NCI-H1105 treated with DMSO at 0.1 percent for 48 hours (cell line): ENCODE measurements at places on chromosomes 16 and 17.

DNA sequence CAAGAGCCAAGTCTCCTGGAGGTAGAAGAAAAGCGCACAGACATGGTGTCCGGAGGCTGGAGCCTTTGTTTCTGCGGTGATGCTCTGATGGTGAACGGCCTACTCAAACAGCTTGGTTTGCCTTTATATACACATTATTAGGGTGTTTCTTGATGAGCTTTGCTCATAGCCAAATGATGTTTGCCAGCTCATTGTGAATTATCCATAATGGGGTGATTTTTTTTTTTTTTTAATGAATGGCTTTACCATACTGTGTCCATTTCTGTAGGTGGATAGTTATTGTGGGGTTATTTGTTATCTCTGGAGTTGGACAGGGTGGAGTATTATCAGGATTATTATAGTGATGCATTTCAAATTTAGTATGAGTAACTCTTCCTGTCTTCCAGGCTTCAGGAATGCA, at the start of gene KRT27:
Gene KRT27 (minus strand): TSS at position 101 of the 400 bp plus-strand sequence. CDS start 57 bp downstream, at position 44.
- DNase-seq, result no peak

GRCh38 chr17:8123695-8124349, at the start of gene HES7:
HES7 (minus strand) TSS chr17:8124106; CDS start chr17:8124084, 22 bp downstream.
- DNase-seq, result peak; percentile 23

DNA sequence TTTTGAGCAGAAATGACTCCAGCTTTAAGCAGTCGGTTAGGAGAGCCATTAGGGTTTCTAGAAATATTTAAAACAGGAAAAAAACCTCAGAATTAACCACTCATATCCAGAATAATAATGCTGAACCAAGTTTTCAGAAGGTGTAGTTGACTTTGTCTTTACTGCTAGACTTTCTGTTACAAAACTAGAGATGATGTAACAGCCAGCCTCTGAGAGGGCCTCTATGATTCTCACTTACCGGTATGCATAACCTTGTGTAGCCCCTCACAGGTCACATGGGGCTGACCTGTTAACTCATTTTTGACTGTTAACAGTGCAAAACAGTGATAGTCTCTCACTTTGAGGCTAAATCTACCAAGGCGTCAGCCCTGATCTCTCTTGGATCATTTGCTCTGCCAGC, 74.3 kb downstream of the TEX14 start:
- DNase-seq, result no peak

GRCh38 chr16:10297341-10298006, 88.4 kb upstream of the ATF7IP2 start:
- no peak for DNase-seq

- DNase-seq, result no peak
Observed at GRCh38 chr17:559551-560431, 154.8 kb downstream of the VPS53 start.

DNA sequence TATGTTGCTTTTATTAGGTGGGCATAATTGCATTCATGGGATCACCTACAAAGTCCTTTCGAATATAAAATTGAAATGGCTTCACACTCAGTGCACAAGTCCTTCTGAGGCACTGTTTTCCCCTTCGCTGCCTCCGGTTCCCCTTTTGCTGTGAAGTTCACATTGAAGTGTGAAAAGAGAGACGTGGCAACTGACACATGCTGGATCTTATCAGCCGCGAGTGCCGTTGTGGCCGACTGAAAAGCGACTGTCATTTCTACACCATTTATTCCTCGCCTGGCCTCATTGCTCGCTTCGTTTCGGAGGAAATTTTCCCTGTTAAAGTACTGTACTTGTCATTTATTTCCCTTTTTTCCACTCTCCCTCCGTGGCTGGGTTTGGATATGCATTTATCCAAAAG, 423.5 kb downstream of the MAF start:
- DNase-seq, result no peak

DNA sequence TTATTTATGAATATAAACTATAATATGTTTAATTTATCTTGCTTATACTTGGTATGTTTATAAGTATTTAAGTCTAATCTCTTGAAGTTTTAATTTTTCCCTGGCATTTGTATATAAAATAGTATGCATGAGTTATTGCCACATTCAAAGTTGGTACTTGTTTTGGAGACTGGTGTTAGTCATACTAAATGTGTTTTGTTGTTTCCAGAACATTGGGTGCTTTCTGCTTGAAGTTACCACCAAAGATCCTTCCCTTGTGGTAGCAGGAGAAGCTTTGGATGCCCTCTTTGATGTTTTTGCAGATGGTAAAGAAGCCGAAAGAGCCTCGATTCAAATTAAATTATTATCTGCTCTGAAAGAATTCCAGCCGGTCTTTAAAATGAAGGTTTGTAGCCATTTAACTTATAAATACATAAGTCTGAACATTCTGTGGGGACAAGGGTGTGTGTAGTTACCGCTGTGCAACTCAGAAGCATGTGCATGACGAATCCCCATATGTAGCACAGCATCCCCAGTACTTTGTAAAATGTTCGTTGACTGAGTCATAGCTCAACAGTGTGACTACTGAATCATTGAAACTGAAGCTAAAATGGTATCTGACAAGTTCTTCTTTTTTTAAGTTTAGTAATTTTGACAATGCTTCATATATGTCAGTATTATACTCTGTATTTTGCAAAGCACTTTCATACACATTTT, 36.4 kb downstream of the HEATR3 start:
- DNase-seq, result no peak

GRCh38 chr17:9339958-9340357, 235.7 kb downstream of the STX8 start:
- DNase-seq, result no peak

GRCh38 chr16:56967733-56968132, 6.0 kb downstream of the CETP start:
- DNase-seq, result no peak

DNA sequence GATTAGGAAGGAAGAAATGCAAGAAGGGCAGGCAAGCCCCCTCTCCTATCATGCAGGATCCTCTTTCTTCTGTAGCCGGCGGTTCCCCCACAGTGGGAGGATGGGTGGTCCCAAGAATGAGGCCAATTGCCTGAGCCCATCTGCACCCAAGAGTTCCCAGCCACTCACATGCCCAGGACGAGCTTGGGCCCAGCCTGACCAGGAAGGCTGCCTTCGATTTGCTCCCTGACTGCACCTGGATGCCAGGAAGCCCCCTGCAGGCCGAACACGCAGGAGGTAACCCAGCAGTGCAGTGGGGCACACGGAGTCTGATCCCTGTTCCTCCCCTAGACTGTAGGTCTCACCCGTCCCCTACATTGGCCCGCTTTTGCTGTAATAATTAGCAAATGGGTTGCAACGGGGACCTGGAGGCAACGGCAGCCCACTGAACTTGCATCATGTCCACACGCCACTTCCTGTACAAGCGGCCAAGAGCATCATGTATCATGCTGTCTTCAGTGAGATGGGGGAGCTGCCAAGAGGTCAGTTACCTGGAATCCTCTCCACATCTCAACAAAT, 67.5 kb downstream of the AMFR start:
- DNase-seq, result no peak

- peak; percentile 96 for DNase-seq
Observed at GRCh38 chr16:26019381-26020242, 327.9 kb downstream of the HS3ST4 start.

GRCh38 chr16:74657870-74658642, 8.6 kb downstream of the RFWD3 start:
- no peak for DNase-seq

DNA sequence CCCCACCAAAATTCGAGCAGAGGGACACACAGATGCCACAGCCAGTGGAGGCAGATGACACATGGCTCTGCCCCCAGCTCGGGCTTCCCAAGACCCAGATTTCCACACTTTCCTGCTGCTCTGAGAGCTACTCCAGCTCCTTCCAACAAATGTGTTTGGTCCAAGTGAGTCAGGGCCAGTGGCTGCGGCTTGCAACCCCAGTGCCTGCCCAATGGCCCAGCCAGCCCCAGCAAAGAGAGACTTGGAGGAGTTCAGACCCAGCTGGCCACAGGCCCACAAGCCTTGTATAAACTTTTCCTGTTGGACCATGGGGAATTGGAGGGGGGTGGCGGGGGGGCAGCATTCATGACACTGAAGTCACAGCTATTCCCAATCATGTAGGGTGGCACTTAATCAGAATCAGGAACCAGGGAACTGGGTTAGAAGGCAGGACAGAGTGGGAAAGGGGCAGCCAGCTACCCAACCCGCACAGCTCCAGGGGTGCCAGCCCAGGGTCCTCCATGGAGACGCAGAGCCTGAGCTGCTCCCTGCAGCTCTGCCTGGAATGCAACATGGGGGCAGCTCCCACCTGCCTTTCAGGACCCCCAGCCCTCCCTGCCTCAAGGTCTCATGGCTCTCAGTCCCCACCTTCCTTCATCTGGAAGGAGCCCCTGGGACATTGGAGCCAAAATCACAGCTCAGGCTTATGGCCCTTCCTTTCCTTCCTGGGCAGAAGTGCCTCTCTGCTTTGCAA, 17.5 kb upstream of the C16orf78 start:
- DNase-seq, result no peak

DNA sequence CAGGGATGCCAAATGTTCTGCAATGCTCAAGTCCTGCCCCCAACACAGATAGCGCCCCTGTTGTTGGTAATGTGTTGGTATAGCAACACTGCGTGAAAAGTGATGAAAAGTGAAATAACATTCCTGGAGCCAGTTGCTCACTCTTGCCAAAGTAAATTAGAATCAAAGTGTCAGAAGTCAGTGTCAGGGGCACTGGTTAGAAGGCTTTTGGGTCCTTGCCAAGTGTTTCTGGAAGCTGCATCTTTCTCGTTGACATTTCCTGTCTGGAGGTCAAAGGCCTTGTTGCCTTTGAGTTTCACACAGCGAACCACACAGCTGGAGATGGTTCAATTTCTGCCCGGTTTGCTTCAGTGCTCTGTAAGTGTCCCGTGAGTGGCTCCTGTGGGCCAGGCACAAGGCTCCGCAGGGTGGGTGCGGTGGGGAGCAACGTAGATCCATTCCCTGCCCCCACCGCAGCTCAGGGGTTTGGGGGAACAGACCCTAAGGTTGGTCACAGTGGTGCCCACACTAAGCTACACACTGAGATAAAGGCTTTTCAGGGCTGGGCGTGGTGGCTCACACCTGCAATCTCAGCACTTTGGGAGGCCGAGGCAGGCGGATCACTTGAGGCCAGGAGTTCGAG, 3.6 kb upstream of the SLC16A5 start:
- DNase-seq, result no peak

DNA sequence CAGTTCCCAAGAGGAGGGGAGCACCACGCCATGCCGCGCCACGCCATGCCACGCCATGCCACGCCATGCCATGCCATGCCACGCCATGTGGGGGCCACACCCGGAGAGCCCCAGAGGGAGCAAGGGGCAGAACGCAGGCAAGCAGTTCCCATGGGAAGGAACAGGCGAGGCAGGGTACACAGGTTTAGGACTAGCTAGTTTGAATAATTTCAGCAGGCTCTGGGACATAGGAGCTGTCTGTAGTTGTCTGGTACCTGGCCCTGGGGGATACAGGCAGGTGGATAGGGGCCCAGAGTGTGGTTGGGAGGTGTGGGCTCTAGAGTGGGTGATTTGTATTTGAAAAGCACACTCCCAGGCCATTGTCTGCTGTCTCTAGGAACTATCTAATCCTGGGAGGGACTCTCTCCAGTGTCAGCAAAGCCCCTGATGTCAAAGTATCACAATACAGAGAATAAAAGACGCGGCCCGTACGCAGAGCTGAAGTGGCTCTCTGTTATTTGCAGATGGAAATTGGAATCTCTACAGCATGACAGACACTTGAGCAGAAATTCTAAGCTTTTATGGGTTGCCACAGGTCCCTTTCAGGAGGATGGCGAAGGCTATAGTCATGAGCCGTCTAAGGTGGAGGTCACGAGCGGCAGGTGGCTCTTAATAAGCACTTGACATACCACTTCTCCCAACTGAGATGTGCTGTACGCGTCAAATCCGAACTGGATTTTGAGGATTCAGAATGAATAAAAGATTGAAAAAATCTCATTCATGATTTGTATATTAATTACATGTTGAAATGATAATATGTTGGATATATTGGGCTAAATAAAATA, 220.8 kb upstream of the TNRC6C start:
- peak; percentile 96 for DNase-seq

GRCh38 chr17:44722254-44722653, 13.8 kb downstream of the DBF4B start:
- DNase-seq, result no peak

DNA sequence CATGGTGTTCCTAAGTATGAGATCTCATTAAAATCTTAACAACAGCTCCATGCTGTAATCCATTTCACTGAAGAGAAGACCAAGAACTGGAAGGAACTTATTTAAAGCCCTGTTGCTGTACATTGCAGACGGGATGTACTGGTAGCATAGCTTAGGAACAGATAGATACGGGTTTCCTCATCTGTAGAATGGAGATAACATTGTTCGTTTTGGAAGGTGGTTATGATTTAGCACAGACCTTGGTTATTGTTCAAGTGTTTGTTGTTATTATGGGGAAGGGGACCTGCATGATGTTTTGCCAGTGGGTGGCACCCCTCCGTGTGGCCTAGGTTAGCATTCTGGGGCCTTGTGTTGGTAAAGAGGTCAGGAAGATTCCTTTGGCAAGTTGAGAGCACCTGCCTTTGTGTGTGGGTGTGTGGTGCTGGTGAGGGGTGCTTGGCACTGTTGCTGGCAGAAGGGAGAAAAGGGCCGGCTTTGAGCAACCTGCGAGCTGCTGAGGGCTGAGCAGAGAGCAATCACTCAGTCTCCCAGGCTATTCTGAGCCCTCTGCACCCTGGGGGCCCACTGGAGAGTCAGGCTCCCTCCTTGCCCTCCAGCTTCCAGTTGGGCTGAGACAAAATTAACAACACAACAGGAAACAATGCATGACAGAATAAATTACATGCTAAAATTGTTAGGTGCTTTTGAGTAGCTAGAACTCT, 2.3 kb downstream of the TAOK2 start:
- DNase-seq, result no peak

- no peak for DNase-seq
Observed at GRCh38 chr17:59375857-59376256, 44.4 kb downstream of the YPEL2 start.

- no peak for DNase-seq
Observed at GRCh38 chr17:32588982-32589381, 102.2 kb downstream of the CDK5R1 start.

- DNase-seq, result no peak
Observed at GRCh38 chr17:1533661-1534325, 17.4 kb upstream of the INPP5K start.

DNA sequence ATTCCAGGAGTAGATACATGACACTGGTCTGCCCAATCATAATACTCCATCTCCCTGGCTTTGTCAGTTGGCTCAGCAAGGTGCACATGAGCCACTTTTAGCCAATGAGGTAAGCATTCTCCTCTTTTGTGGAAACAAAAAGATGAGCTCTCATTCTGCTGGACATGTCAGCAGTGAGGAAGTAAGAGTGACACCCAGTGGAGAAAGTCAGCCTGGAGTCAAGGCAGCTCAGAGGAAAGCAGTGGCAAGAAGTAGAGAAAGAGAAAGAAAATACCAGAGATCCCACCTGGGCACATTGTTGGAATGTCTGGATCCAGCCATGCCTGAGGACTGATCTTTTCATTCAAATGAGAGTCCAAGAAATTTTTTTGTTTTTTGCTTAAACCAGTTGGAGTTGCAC, 496.9 kb upstream of the C16orf82 start:
- DNase-seq, result peak; percentile 6

- no peak for DNase-seq
Observed at GRCh38 chr17:58265902-58266875, 14.5 kb downstream of the MPO start.

- no peak for DNase-seq
Observed at GRCh38 chr16:81429045-81429521, 15.5 kb upstream of the CMIP start.

- DNase-seq, result no peak
Observed at GRCh38 chr16:47213761-47214440, 70.2 kb upstream of the NETO2 start.
